ENCODE measurements at places on chromosomes 16 and 17.

DNA sequence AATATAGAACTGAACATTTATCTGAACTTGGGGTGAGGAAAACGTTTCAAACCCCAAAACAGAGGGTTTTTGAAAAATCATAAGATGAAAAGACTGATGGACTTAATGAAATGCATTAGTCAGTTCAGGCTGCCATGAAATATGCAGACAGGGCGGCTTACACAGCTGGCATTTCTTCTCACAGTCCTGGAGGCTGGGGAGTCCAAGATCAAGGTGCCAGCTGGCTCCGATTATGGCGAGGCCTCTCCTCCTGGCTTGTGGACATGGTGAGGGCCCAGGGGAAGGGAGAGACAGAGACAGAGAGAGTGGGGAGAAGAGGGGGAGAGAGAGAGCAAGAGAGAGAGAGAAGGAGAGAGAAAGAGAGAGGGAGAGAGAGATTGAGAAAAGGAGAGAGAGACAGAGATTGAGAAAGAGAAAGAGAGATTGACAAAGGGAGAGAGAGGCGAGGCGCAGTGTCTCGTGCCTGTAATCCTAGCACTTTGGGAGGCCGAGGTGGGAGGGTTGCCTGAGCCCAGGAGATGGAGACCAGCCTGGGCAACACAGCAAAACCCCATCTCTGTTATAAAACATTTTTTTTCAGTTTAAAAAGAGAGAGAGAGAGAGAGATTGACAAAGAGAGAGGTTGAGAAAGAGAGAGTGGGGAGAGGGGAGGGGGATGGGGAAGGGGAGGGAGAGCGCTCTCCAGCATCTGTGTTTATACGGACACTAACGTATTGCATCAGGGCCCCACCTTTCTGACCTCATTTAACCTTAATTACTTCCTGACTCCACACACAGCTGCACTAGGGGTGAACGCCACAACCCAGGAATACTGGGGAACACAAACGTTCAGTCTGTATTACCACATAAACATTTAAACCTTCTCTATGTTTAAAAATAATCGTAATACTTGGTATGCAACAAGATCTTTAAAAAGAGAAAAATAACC lies 24.6 kb upstream of the RPH3AL start:
- no peak for DNase-seq

DNA sequence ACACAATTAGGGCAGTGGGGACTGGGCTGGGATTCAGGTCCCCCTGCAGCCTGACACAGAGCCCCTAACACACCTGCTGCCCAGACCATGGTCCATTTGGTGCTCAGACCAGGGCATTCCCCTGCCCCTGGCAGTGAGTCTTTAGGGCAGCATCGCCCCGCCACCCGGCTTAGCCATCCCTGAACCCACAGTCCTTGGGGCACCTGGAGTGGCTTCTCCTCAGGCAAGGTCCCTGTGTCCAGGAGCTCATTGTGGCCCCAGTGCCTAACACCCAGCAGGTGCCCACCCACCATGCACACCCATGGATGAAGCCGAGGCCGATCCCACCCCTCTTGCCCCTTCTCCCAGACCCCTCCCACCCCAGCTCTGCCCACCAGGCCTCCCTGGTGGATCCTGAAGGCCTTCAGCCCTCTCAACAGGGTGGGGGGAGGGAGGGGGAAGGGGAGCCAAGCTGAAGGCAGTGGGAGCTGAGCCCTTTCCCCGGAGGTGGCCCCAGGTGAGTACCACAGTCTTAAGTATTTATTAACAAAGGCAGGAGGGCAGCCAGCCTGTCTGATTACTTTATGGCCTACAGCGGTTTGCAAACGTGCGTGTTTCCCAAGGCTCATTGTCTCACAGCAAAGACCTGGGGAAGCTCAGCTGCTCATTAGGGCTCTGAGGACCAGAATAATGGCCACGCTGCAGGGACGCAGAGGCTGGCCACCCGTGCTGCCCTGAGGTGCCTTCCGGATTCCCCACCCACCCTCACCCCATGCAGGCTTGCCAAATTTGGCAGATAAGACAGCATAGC lies 38.5 kb downstream of the RBFOX3 start:
- no peak for DNase-seq

DNA sequence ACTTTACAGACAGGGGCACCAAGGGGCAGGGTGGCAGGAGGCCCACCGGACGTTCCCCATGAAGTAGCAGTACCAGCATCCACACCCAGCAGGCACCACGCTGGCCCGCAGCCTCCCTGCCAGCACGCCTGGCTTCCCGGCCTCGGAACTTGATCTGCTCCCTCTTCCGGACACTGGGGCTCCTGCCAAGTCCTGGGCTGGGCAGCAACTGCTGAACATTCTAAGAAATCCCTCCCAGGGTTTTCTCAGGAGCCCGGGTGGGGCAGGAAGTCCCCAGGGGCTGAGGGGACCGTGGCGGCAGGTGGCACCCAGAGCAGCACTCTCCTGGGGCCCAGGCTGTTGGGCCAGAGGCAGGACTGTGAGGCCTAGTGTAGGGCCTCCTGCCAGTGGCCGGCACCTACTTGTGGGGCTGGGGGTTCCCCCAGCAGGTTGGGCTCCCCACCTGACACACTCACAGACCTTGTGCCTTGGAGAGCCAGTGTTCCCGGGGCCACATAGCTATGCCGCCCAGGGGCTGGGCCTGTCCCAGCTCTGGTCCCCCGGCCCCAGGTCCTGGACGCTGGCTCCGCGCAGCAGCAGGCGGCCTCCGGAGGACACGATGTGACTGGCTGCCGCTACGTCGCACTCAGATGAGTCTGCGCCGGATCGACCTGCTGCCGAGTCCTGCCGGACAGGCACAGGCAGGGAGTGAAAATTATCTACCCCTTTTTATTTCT lies 86.2 kb upstream of the CBX4 start:
- no peak for DNase-seq

- no peak for DNase-seq
These were observed 5.0 kb upstream of the CACNG5 start for GRCh38 chr17:66829883-66830282.

DNA sequence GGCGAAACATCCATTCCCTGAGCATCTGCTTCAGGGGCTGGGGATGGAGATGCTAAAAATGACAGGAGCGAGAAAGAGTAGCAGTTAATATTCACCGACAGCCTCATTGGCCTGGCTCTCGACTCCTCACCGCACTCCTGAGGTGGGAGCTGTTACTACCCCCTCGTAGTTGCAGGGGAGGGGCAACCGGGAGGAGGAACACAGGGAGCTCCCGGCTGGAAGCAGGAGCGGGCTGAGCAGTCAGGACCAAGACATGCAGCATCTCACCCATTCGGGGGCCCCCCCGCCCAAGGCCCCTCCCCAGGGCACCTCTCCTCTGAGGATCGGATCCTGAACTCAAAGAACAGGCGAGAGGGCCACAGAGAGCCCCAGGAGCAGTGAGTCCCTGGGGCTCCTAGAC lies 4.5 kb upstream of the ACSF3 start:
- no peak for DNase-seq
